ENCODE measurements at places on chromosomes 4 and X. TPM values are rescaled to one million over a fixed set of nuclear protein-coding genes. Genes with fewer than 3 reads are reported as not detected.

The SSX2B gene
- total RNA-seq = not detected

The CSAG3 gene
- total RNA-seq = not detected

The ZBTB49 gene
- total RNA-seq = 8.4 TPM

The SYP gene
- 0.84 TPM for total RNA-seq

The MAGED4B gene
- total RNA-seq = 0.50 TPM

GRCh38 chr4:54553001-54553400 is 104.8 kb upstream of the KIT start:
- no peak for DNase-seq

The FMR1NB gene
- not detected for total RNA-seq

- DNase-seq = no peak
These were observed 107.8 kb upstream of the FMR1 start for GRCh38 chrX:147803948-147804347.

The HHIP gene
- total RNA-seq = not detected

DNA sequence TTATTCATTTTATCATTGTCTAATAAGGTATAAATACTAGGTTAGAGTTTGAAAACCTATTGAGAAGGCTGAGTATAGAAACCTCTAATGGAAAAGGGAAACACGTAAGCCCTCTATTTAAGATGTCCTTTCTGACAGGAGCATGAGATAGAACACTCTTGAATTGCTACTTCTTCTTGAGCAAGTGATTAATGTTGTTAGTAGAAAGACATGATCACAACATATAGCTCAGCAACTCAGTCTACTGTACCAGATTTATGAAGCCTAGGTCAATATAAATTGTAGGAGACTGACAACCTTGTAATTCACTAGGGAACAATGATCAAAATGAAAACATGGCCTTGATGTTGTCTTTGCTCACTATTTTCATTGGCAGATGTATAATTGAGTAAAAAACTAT is 189.7 kb downstream of the ANTXR2 start:
- DNase-seq = no peak

The WDR1 gene
- 559 TPM for total RNA-seq

GRCh38 chr4:139493176-139493575 is 39.3 kb downstream of the RAB33B start:
- no peak for DNase-seq

The HDAC8 gene
- total RNA-seq = 31.5 TPM

GRCh38 chr4:24519649-24520048 is 64.7 kb downstream of the DHX15 start:
- no peak for DNase-seq

DNA sequence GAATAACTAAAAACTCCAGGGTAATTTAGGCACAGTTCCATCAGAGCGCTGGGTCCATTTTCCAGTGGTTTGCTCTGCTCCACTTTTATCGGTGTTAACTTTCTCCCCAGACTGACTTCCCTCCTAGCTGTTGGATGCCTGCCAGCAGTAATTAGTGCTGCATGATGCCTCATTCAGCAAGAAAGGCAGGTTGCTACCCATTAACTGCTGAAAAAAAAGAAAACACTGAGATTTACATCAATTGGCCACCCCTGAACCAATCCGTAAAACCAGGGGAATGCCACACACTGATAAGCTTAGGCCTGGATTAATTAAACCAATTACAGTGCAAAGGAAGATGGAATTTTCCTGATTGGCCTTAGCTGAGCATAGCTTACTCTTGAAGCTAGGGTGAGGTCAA is 182.4 kb upstream of the CXXC4 start:
- DNase-seq = no peak

All from natural killer cell treated with Interleukin-12 subunit alpha and Interleukin-12 subunit beta and Interleukin-15 and Interleukin-18, amount 100 ng/mL, for 72 hours (primary cell).